ENCODE measurements at places on chromosomes 12 and 14. TPM values are rescaled to one million over a fixed set of nuclear protein-coding genes. Genes with fewer than 3 reads are reported as not detected.

Gene CLEC7A
- total RNA-seq: 0.67 TPM

Gene MGAT4C
- total RNA-seq: not detected

Gene AQP2
- total RNA-seq: not detected

Gene IL22
- total RNA-seq: not detected

Gene HAL
- total RNA-seq: 5.9 TPM
